Caki2 (cell line): ENCODE measurements at places on chromosomes 16 and 17. TPM values are rescaled to one million over a fixed set of nuclear protein-coding genes. Genes with fewer than 3 reads are reported as not detected.
A peak's percentile ranks its signal among the peaks of the same experiment; 100 is the strongest.

- DNase-seq, result no peak
Observed at GRCh38 chr17:77437017-77437416, 296.2 kb downstream of the SEC14L1 start.

The SEC14L5 gene
- total RNA-seq, result under 0.01 and 0.03 TPM in 2 replicates

The C16orf86 gene
- total RNA-seq, result not detected in 2 replicates

DNA sequence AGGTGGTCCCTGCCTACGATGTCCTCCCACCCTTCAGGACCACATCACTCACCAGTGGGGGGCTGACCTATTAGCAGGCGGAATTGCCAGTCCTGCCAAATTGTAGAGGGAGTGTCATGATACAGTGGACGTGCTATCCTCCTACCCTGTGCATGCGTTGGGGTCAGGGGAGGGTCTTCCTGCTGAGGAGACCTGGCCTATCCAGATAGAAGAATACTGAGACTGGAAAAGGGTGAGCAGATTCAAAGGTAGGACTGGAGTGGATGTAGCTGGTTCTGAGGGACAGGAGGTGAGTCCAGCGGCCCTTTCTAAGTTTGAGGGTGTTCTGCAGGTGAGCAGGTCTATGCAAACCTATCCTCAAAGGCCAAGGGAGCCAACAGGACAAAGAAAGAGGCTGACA is 8.0 kb downstream of the PRSS41 start:
- no peak for DNase-seq

DNA sequence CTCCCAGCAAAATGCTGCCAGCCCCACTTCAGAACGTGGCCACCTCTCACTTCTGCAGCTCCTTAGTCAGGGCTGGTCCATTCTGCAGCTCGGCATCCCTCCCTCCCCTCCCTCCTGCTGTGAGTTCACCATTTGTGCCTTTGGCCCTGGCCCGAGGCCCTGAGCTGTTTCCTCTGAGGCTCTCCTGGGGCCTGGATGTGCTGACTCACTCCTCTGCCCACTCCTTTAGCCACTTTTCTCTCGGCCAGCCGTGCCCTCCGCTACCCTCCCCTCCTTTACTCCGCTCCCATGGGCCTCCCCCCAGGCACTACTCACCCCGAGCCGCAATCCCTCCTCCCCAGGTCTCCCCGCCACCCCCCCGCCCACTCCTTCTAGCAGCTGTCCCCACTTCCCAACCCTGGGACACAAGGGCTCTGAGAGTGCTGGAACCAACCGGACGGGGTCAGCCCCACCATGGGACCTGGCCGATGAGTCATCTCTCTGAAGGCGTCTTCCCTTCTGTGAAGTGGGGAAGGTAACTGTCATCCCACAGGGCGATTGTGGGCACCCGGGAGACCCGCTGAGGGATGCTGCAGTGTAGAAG is 11.5 kb downstream of the KCNG4 start:
- peak; percentile 89 for DNase-seq

DNA sequence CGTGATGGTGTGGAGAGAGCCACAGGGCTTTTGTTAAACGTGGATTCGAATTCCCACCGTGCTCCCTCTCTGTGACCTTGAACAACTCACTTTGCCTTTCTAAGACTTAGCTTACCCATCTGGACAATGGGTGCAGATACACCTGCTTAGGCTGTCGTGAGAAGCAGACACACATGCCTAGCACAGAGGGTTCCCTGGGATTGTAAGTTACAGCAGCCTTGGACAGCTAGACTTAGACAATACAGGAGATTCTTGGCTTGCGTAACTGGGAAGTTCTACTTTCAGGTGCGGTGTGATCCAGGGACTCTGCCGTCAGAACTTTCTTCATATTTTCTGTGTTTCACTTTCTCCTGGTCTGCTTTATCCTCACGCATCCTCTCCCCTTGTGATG is 127.0 kb downstream of the ABCC1 start:
- DNase-seq, result no peak

GRCh38 chr17:9968881-9969280 is 63.8 kb upstream of the RCVRN start:
- no peak for DNase-seq

DNA sequence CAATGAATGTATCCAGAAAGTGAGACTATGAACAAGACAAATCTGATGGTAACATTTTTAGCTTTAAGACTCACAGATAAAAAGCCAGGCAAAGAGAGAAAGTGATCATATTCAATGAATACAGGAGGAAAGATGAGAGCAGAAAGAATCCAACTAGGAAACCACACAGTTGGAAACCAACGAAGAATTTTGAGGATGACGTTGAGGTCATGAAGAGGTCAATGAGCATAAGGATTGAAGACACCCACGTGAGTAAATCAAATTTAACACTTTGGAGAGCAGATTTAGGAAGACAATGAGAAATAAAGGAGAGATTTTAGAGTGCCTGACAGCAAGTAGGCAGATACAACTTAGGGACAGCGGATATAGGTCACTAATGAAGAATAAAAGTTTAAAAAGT is 948.1 kb downstream of the KCNJ2 start:
- DNase-seq, result no peak

The TNFRSF13B gene
- total RNA-seq, result not detected in 2 replicates

GRCh38 chr16:67448580-67448979 is 17.7 kb downstream of the HSD11B2 start:
- no peak for DNase-seq

The NPIPA7 gene
- 1.3 TPM in 1 of 2 replicates, not detected in the other for total RNA-seq

The CCL16 gene
- not detected in 2 replicates for total RNA-seq

DNA sequence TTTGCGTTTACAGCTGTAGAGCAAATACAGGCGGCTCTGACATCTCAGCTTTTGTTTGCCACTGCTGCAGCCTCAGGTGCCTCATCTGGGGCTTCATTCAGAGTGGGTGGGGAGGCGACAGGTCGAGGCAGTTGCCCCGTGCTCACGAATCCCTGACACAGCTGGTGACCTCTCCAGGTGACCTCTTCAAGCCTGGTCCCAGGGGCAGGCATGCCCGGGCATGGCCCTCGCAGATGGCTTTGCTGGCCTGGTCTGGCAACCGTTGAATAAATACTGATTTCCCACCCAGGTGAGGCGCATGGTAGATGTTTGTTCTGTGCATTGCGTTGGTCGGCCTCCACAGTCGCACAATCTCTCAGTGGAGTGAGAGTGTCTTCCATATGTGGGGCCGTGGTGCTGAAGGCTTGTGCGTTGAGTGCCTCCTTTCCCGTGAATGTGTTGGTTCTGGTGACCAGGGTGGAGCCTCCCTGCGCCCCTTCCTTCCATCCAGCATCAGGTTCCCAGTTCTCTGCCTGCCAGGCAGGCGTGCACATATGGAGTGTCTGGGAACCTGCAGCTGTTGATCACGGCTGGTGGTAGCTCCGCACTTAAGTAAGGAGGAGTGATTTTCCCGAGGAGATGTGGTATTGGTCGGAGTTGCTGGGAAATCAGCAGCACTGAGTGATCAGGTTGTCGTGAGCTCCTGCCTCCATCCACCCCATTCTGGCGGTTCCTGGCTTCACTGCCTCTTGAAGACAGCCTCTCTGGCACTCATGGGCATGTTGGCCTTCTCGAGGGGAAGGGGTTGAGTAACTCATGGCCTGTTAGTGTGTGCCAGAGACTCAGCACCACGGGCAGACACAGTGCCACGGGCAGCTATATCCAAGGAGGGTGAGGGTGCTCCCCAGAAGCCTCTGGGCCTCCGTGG is 149.7 kb downstream of the RPTOR start:
- no peak for DNase-seq

The CCL1 gene
- not detected in 2 replicates for total RNA-seq

GRCh38 chr16:66402591-66403230 is 24.4 kb upstream of the BEAN1 start:
- no peak for DNase-seq

GRCh38 chr16:747978-748746 is 7.4 kb upstream of the CIAO3 start:
- no peak for DNase-seq

- DNase-seq, result no peak
Observed at GRCh38 chr17:68711858-68712257, 110.7 kb upstream of the FAM20A start.

DNA sequence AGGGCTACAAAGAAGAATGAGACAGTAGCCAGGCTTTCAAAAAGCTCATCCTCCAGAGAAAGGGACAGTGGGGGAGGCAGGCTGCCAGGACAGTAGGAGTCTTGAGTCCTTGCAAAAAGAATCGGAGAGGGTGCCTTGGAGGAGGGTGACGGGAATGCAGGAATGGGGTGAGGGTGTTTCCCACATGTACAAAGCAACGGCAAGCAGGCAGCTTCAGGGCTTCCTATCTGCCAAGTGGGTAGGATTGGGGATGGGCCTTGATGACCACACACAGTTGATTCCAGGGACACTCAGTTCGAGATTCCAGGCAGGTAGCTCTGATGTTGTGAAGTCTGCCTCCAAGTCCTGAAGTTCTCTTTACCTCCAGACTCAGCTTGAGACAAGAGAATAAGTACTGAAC is 54.4 kb downstream of the C17orf67 start:
- no peak for DNase-seq

DNA sequence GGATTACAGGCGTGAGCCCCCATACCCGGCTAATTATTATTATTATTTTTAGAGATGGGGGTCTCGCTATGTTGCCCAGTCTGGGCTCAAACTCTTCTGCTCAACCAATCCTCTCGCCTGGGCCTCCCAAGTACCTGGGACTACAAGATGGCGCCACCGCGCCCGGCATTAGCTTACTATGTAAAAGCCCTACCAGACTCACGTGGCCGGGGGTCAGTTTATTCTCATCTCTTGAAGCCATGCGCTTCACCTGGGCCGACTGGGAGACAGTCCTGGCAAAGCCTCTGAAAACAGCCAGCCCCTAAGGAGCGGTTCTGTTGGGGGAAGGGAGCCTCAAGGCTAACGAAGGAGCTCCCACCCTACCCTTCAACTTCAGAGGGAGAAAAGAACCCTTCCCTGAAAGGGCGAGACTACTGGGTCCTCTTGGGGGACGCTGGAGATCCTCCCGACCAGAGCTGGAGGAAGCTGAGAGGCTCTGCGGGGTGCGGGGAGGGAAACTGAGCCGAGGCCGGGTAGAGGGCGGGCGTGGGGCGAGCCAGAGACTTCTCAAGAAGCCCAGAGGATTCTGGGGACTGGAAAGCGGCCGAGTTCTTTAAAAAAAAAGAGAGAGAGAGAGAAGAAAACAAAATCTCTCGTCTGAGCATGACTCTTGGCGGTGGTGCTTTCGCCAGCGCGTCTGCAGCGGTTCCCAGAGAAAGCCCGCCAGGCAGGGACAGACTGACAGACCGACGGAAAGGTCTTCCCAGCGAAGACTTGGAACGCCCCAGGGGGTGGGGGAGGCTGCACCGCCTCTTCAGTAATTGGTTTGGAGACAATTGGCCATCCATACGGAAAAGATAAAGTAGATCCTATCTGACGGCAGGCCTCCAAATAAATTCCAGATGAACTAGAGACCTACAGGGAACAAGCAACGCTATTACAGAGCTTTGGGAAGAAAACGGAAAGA is 5.6 kb upstream of the TUBG2 start:
- DNase-seq, result no peak

The PPP1R1B gene
- total RNA-seq, result not detected in 2 replicates

DNA sequence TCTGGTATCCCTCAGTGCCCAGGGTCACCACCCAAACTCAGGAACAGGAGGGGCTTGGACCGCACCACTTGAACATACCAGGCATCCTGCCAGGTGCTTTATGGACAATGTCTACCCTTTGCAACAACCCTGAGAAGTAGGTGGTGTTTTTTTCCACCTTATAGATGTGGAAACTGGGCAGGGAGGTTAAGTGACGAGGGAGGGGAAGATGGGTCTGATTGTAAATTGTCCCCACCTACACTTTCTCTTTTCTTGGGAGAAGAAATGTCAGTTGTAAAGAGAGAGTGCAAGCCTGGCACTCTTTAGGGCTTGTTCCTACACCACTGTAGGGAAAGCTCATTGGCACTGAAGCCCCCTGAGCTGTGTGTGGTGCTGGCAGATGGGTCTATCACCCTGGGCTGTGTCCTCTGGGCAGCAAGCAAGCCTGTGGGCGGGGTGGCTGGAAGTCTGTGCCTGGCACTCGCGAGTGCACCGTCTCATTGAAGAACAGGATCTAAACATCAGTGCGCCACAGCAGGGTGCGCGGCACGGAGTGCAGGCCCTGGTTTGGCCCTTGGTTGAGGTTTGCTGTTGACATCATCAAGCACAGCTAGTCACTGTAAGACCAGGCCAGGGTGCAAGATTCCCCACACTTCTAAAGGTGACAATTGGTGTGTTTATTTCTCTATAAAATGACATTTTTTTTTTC is 15.1 kb downstream of the NOD2 start:
- DNase-seq, result no peak

GRCh38 chr17:45225051-45225700 is 3.5 kb downstream of the FMNL1 start:
- no peak for DNase-seq

DNA sequence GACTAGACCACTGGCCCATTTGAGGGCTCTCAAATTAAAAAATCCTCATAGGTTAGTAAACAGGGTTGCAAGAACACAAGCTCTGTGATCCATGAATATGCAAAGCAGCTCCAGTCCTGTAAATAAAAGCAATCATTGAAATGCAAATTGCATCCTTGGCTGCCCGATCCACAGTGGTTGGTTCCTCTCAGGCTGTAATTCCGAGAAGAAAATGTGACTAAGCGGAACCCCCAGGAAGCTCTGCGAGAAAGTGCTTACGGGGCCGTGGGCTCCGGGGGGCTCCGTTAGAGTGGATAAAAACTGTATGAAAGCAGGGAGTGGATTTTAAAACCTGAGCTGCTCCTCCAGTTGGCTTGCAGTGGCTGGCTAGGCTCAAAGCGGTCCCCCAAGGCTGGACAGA is 2.5 kb downstream of the GPRC5B start:
- DNase-seq, result no peak
